ENCODE measurements at places on chromosomes 11 and 22. TPM values are rescaled to one million over a fixed set of nuclear protein-coding genes. Genes with fewer than 3 reads are reported as not detected.
A peak's percentile ranks its signal among the peaks of the same experiment; 100 is the strongest.

- no peak for DNase-seq
Measured at GRCh38 chr22:24156141-24156912, 25.0 kb upstream of the SUSD2 start.

- no peak for DNase-seq
Measured at GRCh38 chr11:35982061-35982460, 38.2 kb downstream of the LDLRAD3 start.

CELF1 gene
- total RNA-seq, result 193 TPM

CDC42BPG gene
- total RNA-seq, result 2.2 TPM

GRCh38 chr22:20479612-20480196, 15.9 kb downstream of the KLHL22 start:
- no peak for DNase-seq

DNA sequence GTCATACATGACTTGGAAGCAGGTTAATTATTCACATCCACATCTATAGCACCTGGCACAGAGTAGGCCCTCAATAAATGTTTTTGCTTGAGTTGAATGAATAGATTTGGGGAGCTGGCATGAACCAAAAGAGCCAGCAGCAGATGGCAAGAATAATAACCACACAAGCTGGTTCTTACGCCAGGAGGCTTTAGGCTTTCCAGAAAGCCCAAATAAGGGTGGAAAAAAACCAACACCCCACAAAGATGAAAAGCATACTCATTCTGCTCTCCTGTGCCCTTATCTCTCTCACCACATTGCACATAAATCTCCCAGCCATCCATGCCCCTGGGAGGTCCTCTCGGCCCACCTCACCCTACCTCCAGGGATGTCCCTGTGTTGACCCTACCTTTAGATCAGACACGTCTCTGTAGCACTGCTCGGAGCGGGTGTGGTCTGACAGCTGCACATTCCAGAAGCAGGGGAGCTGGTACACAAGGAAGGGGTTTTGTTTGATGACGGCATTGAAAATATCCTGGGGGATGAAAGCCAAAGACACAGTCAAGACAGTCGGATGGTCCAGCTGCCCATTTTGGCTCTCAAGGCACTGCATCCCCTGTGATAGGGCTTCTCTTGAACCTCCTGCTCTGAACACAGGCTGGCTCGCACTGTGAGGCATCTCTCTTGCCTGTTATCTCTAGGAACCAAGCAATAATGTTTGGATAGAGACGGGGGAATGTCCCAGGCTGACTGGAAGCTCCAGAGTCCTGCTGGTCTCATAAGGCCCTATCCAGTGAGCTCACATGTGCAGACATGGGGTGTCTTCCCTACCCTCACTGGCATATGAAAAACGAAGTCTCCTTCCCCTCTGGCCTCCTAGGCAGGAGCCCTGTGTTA, 323.6 kb upstream of the SYN3 start:
- DNase-seq, result no peak

DNA sequence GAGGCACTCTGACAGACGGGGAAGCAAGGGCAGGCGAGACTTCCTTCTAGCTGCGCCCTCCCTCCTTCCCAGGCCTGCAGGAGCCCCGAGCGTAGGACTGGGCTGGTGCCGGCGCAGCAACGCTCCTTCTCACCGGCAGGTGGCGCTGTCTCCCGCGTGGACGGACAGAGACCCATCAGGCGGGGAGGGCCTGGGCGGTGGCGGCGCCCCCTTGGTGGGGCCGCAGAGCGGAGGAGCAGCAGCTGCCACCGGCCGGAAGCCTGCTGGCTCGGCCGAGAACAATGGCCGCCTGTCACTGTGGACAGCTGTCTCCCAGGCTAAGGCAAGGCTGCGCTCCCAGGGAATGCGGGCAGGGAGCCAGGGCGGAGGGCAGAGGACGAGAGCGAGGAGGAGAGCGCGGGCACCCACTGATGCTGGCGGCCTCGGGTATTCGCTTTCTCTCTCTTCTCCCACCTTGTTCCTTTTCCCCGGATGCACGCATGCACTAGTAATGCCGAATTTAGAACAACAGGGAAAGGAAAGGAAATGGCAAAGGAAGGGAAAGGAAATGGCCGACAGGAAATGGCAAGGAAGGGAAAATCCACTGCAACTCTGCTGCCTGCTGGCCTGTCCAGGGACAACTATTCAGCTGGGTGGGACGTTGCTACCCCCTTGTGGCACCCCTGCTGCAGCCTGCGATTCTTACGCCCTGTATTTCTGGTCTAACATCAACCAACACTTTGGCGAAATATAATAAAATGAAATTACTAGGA, 14.4 kb downstream of the PPM1F start:
- DNase-seq, result peak; percentile 94

GRCh38 chr11:85109141-85109540, 518.0 kb downstream of the DLG2 start:
- DNase-seq, result no peak

DKK3 gene
- total RNA-seq, result 10.5 TPM

DRICH1 gene
- total RNA-seq, result not detected

POU2AF3 gene
- 0.22 TPM for total RNA-seq

MS4A15 gene
- not detected for total RNA-seq

DNA sequence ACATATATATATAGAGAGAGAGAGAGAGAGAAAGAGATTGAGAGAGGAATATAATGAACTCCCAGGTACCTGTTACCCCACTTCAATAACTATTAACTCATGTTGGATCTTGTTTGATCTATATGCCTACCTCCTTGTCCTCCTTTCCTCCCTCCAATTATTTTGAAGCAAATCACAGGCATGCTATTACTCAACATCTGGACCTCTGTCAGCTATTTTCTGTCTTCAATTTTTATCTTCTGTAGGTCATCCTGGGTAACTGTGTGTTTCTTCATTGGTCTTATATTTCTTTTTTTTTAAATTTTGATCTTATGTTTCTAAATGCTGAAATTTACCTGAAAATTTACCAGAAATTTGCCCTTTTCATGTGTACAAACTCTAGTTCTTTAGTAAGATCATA, 24.8 kb downstream of the UVRAG start:
- DNase-seq, result no peak

GRCh38 chr11:12281571-12282478, 95.5 kb upstream of the PARVA start:
- peak; percentile 90 for DNase-seq

All from psoas muscle (tissue), 8 donors.